HepG2 (cell line): ENCODE measurements at places on chromosomes 11 and 22. TPM values are rescaled to one million over a fixed set of nuclear protein-coding genes. Genes with fewer than 3 reads are reported as not detected.

DNA sequence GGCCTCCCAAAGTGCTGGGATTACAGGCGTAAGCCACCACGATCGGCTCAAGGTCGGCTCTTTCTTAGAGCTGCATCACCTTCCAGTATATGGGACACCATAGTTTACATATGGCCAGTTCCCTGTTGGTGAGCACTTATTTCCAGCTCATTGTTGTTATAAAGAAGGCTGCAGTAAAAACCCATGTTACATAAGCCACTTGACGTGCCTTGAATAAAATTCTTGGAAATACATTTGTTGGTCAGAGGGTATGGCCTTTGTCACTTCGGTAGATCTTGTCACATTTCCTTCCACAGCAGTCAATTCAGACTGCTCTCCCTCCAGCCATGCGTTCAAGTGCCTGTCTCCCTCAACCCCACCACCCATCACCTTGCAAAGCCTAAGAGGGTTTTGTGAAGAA, 92.9 kb downstream of the PRR5L start:
- H3K4me1 ChIP-seq: no peaks in the 10 kb centered on the region
- H3K4me3 ChIP-seq: no peak overlapping the region
- H3K27me3 ChIP-seq: no peaks in the 10 kb centered on the region
- H3K36me3 ChIP-seq: no peaks in the 10 kb centered on the region

DNA sequence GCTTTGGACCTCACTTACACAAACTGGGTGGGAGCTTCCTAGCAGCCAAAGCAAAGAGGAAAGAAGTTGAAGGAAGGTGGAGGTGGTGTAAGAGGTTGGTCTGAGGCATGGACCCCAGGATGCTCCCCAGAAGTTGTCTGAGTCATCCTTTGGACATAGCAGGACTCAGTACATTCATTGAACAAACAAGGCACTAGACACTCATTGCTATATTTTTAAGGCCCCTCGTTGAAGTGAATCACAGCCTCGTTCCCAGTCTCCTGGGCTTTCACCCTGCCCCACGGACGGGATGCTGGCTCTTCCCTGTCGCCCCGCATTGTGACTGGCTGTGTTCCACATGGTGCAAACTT, 95.9 kb upstream of the FGF3 start:
- H3K27me3 ChIP-seq: peaks cover 21% of the 10 kb centered on the region
- H3K4me3 ChIP-seq: no peak overlapping the region
- no peak for DNase-seq
- H3K27ac ChIP-seq: no peak overlapping the region
- H3K36me3 ChIP-seq: no peaks in the 10 kb centered on the region
- H3K4me1 ChIP-seq: no peaks in the 10 kb centered on the region

DNA sequence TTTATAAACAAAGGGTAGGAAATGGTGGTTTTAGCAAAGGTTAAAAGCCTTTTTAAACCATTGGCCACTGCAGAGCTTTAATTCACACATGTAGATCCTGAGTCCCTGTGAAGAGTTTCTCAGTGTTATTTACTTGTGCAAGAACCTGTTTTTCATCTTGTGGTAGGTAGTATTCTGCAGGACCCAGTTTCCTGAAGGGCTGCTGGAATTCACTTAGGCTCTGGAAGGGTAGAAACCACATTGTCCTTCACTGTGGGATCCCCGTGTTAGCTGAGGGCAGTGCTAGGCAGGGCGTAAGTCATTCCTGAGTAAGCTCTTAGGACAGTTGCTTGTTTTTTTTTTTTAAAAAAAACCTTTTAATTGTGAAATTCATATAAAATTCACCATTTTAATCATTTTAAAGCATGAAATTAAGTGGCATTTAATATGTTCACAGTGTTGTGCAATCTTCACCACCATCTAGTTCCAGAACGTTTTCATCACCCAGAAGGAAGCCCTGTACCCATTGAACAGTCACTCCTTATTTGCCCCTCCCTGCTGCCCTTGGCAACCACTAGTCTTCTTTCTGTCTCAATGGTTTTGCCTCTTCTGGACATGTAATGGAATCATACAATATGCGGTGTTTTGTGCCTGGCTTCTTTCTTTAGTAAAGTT, 77.7 kb downstream of the C22orf31 start:
- H3K27me3 ChIP-seq: no peaks in the 10 kb centered on the region
- no peak overlapping the region for H3K4me3 ChIP-seq
- no peak for DNase-seq

Gene HBG1
- not detected in 2 replicates for total RNA-seq
